ENCODE measurements at places on chromosomes 4 and X.

GRCh38 chrX:72216973-72217372 is 21.9 kb downstream of the ERCC6L start:
- no peak for DNase-seq

DNA sequence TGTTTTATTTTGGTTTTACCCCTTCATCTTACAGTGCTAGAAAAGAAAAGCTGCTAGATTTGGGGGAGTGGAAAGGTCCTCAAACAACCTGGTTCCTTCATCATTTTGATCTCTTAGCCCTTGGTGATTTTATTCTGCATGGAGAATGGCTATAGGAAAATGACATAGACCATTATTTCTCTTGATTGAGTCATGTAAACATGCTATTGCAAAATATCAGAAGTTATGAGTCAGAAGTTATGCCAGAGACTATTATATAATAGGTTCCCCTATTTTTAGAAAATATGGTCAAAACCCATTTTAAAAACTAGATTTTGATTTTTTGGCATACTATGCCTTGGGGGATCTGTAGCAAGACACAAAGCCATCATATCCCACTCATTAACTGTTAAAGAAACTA is 83.7 kb upstream of the FAM9C start:
- DNase-seq = no peak

- DNase-seq = no peak
Observed at GRCh38 chrX:153477364-153477857, 7.0 kb upstream of the HAUS7 start.

- DNase-seq = no peak
Observed at GRCh38 chr4:13968723-13969122, 341.2 kb upstream of the BOD1L1 start.

DNA sequence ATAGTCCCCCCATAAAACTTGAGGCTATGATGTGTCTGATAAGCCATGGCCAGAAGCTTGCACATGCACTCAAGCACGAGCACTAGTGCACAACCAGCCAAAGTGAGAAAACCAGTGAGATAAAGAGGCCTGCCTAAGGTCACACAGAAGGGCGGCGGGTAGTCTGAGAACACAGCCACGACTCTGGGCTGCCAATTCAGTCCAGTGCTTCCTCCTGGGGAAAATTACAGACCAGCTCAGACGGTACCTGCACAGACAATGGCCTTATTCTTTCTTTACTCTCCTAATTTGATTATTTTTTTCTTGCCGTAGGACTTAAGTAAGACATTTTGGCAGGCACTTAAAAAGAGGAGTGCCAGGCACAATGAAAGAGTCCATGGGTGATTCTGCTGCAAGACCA is 533.2 kb upstream of the FAT1 start:
- DNase-seq = no peak

DNA sequence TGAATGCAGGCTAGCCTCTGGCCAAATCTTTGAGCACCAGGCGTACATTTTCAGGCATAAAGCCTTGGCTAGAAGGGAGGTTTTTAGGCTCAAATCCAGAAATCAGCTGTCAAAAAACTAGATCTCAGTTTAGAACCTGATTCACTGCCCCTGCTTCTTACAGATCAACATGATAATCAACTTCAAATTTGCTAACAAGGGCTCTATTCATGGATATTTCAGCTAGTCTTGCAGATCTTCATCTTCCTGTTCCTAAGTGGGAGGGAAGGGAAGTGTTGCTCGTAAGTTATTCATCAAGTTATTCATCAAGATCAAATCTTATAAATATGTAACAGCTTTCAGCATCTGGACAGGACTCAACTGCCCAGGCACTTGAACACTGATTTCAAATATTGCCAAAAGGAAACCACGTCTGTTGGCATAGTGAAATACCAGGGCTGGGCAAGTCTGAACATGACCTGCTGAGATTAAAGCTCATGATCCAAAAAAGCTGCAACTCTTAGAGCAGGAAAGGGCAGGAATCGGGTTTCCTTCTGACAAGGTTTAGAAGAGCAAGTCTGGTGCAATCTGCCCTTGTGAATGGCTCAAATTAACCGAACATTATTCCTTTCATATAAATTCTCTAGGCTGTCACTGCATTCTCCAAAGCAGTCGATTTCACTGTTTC is 200.3 kb downstream of the PDGFC start:
- DNase-seq = no peak

DNA sequence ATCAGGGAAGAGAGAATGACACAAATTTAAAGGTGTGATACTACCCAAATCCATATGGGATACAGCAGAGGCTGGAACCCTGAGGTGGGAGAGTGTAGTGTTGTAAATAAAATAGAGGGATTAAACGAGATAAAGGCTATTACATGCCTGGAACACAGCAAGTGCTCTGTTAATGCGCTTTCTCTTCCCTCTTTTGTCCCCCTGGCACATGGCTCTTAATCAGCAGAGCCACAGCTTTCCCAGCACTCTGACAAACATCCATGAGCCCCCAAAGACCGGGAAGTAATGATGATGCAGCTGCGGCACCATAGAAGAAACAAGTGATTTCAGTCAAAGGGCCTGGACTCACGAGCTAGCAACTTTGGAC is 85.9 kb downstream of the RASL11B start:
- no peak for DNase-seq

DNA sequence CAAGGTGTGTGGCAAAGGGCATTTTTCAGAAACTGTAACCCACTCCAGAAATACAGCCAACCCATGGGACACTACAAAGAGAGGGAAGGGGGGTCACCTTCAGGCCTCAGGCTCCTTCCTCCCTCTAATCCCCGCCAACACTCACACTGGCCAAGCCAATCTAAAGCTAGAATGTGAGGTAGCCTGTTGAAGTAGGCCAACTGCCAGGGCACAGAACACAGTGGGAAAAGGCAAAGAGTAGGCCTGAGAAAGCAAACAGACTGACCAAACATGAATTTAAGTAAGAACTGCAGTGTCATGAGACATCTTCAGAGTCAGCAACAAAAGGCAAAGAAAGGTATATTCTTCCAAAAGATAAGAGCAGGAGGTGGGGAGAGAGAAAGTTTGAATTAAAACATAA is 289.0 kb downstream of the HNRNPD start:
- DNase-seq = no peak

- DNase-seq = no peak
Observed at GRCh38 chr4:145818011-145818410, 120.6 kb downstream of the ZNF827 start.

DNA sequence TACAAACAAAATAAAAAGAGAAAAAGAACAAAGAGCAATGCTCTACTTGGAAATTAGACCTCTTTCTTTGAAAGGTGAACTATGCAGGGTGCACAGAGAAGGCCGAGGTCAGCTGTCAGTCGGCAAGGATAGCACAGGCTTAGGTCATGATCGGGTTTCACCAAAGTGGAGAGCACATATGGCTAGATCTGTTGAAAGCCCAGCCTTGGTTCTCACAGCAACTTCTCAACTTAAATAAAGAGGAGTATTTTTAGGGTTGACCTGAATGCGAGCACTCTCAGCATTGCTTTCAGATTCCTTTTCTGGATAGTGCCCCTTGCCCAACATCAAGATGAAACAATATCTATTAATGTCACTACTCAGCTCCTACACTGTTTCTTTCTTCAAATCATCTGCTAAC is 122.9 kb upstream of the GPC4 start:
- DNase-seq = no peak

- DNase-seq = no peak
Observed at GRCh38 chr4:48792348-48793006, 12.4 kb upstream of the FRYL start.

GRCh38 chr4:168507178-168507815 is 10.4 kb downstream of the PALLD start:
- DNase-seq = no peak

- DNase-seq = no peak
Observed at GRCh38 chr4:108192056-108192455, 23.3 kb upstream of the LEF1 start.

DNA sequence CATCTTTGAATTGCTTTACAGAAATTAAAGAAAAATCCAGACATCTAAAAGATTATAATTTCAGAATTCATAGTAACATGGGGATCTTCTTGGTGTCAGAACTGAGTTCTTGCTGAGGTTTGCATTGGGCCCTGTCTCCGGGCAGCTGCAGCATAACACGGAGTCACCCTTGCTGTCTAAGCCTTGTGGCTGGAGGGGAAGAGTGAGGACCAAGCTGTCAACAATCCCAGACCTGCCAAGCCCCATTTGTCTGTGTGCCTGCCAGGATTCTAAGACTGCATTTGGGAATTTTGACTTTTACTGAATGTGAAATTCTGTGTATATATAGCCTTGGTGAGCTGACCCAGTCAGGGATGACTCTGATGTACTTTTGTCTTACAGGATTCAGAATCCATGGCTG is 25.2 kb upstream of the NAP1L5 start:
- DNase-seq = no peak

- DNase-seq = no peak
Observed at GRCh38 chr4:77954690-77955089, 92.1 kb downstream of the MRPL1 start.

DNA sequence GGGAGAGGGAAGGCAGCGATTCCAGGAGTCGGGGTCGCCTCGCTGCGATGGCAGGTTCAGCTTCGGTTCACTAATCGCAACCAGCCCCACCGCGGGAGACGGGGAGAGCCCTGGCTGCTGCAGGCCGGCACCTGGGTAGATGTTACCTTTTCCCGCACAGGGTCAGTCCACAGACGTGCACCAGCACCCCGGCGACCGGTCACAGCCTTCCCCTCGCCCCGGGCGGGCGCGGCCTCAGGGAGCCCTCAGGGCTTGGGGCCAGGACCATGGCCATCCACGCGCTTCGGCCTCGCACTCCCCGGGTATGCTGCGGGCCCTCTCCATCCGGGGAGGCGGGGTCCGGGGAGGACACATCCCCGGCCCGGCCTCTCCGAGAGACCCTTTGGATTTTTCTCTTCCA is 26.1 kb upstream of the EXOC1L start:
- DNase-seq = no peak

DNA sequence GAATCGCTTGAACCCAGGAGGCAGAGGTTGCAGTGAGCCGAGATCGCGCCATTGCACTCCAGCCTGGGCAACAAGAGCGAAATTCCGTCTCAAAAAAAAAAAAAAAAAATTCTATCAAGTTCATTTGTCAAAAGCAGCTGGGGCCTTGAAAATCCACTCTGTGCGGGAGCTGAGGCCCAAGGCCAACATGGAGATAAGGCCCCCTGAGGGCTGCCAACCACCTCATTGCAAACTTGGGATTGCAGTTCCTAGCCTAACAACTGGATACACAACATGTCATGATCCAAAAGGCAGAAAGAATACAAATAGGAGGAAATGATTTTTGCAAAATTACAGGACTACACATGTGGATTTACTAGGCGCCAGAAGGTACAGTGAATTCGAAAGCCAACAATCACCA is 22.5 kb upstream of the PRDX4 start:
- no peak for DNase-seq

DNA sequence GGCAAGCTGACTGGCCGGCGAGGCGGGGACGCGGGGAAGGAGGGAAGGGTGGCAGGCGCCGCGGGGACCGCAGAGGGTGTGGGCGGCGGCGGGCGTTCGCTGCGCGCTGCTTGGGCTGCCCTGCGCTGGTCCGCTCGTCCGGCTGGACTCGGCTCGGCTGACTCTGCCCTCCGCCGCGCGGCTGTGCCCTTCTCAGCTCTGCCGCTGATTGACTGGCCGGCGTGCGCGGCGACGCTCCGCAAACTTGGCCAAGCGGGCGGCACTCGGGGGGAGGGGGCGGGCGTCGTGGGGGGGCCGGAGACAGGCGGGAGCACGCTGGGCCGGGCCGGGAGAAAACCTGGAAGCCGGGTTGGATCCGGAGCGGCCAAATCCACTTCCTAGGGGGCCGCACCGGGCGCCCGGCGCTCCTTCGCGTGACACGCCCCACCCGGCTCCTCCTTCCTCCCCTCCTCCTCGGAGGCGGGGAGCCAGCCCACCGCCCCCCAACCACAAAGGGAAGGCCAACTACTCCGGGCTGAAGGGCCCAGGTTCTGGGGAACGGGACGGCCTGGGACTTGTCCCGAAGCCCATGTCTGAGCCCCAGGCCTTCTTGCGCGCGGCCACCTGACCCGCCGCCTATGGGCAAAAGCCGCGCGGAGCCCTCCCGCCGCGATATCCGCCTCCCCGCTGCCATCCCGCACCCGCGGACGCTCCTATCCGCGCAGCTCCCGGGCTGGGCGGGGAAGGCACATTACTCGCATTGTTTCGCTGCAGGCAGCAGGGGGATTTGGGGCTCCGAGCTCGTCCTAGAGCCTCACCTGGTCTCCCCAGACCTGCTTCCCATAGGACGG is at the start of gene GPC4:
GPC4 (minus strand) TSS at position 214 of the 830 bp plus-strand sequence. CDS start 524 bp downstream, outside the sequence.
- no peak for DNase-seq

GRCh38 chrX:39140581-39140980 is 339.3 kb downstream of the MID1IP1 start:
- no peak for DNase-seq

DNA sequence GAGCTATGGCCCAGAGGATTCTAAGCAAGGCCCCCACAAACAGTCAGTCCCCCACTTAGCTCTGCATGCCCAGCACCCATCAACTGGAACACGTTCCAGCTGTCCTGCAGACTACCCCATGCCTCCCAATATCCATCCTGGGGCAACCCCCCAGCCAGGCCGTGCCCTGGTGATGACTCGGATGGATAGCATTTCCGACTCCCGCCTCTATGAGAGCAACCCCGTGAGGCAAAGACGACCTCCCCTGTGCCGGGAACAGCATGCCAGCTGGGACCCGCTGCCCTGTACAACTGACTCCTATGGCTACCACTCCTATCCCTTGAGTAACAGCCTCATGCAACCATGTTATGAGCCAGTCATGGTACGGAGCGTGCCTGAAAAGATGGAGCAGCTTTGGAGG is 32.0 kb downstream of the LAS1L start:
- no peak for DNase-seq

- DNase-seq = no peak
Observed at GRCh38 chr4:138967313-138967712, 48.3 kb upstream of the NOCT start.

- no peak for DNase-seq
Observed at GRCh38 chrX:24151513-24151912, 2.0 kb downstream of the ZFX start.

DNA sequence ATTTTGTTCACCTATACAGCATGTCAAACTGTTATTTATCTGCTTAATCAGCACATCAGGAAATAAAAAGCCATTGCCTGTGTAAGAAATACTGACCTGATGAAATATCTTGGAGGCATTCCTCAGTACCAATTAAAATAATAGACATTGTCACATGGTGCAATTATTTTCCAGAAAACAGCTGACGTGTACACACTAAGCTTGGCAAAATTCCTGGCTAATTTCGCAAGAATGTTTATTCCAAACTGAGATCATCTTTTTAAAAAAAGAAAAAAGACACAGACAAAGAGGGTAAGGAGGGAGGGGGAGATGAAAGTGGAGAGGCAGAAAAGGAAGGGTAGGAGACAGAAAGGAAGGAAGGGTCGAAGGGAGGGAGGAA is 61.9 kb upstream of the NFKB1 start:
- no peak for DNase-seq

DNA sequence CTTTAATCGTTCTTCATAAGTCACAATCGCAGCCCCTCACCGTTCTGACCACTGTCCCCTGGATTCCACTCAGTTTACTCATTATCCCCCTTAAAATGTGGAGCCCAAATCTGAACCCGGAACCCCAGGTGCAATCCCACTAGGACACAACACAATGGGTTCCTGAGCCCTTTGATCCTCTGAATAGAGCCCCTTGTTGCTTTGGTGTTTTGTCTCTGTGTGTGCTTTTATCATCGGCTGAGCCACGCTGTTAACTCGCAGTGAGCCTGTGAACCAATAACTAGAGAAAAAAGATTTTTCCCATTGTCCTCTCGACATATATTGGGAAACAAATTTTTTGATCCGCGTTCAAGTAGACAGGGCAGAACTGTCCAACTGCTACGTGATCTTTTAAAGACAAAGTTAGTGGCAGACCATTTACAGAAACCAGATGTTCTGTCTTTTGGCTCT is 617 bp upstream of the PDHA1 start:
- DNase-seq = no peak

Measured in activated T-cell treated with anti-CD3 and anti-CD28 coated beads for 4 hours (primary cell).